ENCODE measurements at places on chromosomes 16 and 17.

DNA sequence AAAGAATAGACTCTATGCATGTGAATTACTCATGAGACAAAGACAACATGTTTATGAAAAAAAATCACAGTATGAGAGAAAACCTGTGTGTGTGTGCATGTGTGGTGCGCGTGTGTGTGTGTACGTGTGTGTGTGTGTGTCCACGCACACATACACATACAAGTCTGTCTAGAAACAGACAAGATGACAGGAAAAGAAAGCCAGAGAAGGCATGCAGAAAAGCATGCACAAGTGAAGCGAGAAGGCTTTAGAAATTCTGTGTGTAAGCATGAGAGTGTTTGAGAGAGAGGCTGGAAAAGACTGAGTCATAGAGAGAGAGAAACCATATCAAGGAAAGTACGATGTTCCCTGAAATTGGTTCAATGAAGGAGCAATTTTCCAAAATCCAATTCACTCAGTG lies 566.4 kb upstream of the C16orf82 start:
- no peak for DNase-seq

- DNase-seq = no peak
Observed at GRCh38 chr16:81810361-81810760, 31.3 kb downstream of the PLCG2 start.

GRCh38 chr17:10251212-10251948 lies 53.0 kb upstream of the GAS7 start:
- DNase-seq = no peak

GRCh38 chr16:80739523-80739922 lies 64.9 kb downstream of the CDYL2 start:
- no peak for DNase-seq

DNA sequence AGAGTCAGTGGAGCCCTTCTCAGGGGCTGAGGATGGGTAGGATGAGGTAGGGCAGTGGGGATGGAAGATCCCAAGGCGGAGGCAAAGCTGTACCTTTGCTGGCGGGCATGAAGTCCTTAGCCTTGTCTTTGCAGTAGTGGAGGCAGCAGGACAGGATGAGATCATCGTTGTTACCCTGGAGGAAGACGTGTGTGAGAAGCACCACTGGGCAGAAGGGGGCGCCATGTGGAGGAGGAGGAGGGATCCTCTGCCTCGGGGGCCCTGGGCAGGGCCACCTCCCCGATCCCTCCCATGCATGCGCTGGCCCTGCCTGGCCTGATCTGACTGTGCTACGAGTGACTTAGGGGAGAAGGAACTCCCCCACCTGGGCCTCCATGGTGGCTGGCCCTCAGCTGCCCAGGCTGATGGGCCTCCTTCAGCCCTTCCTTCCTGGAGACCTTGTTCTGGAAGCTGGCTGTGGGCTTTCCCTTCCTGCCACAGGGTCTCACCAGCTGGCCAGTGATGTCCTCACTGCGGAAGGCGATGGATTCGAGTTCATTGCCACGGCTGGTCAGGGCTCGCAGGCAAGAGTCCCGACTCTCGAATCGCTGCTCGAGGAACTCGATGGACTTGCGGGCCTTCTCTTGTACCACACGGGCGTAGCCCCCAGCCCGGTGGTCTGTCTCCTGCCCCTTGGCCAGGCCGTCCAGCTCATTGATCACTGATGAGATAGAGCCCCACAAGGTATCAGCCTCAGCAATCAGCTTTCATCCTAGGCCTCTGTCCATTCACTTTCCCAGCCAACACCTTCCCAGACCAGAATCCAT lies 10.3 kb downstream of the HIC1 start:
- DNase-seq = no peak

DNA sequence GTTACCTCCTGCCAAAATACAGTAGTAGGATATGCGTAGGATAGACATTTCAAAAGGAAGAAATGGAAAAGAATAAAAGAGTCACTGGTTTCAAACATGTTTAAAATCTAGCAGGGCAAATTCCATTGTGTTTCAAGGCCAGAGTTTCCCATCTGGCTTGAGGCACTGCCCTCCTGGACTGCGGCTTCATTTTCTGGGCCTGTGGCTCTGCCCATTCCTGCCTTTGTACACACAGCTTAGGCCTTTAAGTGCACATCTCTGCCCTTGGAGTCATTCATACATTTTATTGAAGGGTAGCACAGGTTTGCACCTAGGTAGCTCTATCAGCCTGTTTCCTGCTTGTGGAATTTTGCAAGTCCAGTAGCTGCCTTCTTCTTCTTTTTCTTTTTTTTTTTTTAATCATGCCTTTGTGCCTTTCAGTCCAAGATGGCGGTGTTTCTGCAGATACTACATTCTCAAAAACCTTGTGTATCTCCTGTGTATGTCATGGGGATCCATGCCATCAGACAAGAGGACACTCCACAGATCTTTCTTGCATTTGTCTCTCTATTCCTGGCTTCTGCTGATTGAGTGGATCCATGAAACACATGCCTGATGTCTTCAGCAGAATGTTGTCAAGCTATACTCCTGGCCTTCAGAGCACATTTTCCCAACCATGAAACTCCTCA lies 282.9 kb downstream of the BCAS3 start:
- no peak for DNase-seq

- DNase-seq = no peak
Observed at GRCh38 chr16:4364196-4365013, 7.2 kb upstream of the VASN start.

DNA sequence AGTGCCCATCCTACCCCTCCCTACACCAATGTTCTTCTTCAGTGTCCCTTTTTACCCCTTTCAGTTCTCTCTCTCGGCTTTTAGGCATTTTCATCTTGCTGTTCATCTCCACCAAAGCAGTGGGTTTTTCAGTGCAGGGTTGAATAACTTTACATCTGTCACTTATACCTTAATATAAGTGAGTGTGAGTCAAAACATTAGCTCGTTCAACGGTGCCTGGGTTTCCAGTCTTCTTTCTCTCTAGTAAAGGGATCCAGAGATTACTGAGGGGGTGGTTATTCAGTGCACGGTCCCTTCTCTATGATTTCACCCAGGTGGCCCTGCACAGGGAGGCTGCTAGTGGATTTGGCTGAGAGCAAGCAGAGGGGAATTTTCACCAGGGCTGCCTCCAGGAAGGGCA lies 210.6 kb upstream of the CDH5 start:
- DNase-seq = no peak

GRCh38 chr17:72527789-72528188 lies 407.0 kb downstream of the SOX9 start:
- DNase-seq = no peak

DNA sequence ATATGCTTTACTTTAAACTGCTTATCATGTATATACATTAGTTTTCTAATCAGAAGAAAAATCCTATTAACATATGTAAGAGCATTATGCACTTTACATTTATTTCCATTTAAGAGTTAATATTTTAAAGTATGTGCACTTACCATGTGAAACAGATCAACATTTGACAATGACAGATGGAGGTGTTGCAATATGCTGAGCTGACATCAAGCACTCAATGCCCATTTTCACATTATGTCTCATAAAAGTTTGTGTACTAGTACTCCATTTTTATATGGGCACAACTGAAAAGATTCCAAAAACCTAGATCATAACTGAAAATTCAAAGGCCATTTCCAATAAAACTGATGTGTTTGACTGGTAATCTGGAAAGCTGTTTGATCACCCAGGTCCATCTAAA lies 420.9 kb upstream of the SOX9 start:
- DNase-seq = no peak

DNA sequence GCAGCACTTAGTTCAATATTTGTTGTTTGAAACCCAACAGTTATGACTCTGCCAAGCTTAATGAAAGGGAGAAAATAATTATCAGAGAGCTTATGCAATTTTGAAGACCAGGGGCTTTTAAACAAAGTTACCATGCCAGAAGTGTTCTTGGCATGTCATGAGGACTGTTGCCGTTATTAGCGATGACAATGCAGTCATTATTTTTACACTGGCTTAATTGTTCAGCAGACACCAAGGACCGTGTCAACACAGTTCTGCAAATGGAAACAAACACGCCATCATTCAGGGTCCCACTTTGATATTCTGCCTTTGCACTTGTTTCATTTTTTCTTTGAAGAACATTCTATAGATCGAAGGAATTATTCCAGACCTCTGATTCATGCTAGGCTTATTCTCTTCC lies 518.5 kb downstream of the CDH13 start:
- no peak for DNase-seq

- no peak for DNase-seq
Observed at GRCh38 chr17:40106760-40107521, 6.6 kb upstream of the NR1D1 start.

GRCh38 chr16:2663553-2664546 lies 18.5 kb upstream of the KCTD5 start:
- DNase-seq = no peak

- DNase-seq = no peak
Observed at GRCh38 chr17:63240106-63240505, 206.0 kb downstream of the CYB561 start.

DNA sequence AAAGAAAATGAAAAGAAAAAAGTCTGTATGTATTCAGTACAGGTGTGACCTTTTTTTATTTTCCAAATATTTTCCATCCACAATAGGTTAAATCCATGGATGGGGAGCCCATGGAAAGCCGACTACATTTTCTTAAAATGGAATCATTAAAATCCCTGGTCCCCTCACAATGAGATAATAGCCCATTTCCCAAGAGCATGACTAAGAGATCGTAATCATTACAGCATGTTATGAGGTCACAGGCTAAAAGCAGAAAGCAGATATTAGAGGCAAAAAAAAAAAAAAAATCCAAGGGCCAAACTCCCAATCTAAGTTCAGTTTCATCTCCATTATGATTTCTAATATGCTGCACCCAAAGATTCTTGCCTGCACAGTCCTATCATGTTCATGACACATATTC lies 44.7 kb downstream of the CYTH1 start:
- no peak for DNase-seq

- no peak for DNase-seq
Observed at GRCh38 chr16:31335431-31335830, 19.5 kb upstream of the ITGAX start.

DNA sequence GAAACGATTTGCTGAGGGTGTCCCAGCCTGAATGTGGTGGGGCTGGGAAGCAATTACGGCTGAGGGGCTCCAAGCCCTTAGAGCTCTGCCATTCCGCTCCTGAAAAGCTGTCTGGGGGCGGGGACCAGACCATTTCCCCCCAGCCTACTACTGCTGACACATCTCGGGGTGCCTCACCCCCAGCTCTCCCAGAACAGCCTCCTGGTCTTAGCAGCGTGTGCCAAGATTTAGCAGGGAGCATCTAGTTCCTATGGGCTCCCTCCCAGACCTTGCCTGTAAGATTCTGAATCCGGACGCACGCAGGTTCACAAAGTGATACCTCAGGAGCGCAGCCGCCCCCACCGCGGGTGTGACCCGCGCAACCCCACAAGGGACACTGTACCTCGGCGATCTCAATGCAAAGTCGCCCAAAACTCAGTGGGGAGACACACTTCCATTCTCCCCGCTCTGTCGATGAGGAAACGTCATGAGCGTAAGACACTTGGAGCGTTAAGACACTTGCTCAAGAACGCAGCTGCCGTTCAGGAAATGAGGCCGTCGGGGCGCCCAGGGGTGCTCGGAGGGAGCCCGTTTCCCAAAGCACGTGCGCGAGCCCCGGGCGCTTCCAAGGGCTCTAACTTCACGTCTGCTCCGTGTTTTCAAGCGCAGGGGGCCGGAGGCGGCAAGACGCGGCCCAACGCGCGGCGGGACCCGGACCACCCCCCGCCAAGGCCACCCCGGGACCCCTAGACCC lies 629 bp downstream of the GEMIN4 start:
- DNase-seq = peak; percentile 34

GRCh38 chr17:39264119-39264518 lies 38.4 kb upstream of the STAC2 start:
- DNase-seq = no peak

- no peak for DNase-seq
Observed at GRCh38 chr16:85328676-85329058, 216.4 kb upstream of the CIBAR2 start.

DNA sequence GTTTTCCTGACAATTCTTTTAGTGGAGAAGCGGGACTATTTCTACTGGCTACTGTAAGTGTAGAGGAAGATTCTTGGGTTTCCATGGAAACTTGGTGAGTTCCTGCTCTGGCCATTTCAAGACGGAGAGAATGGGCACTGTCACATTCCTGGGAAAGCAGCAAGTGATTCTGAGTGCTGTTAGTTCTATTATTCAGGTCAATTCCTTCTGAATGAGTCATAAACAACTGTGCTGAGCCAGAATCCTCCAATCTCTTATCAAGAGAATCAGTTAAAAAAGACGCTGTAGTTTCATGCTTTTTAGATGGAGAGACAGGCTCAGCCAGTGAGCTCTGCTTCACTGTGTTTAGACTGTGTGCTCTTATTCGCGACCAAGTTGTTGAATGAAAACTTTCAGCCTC lies 19.6 kb downstream of the AKAP10 start:
- peak; percentile 48 for DNase-seq

DNA sequence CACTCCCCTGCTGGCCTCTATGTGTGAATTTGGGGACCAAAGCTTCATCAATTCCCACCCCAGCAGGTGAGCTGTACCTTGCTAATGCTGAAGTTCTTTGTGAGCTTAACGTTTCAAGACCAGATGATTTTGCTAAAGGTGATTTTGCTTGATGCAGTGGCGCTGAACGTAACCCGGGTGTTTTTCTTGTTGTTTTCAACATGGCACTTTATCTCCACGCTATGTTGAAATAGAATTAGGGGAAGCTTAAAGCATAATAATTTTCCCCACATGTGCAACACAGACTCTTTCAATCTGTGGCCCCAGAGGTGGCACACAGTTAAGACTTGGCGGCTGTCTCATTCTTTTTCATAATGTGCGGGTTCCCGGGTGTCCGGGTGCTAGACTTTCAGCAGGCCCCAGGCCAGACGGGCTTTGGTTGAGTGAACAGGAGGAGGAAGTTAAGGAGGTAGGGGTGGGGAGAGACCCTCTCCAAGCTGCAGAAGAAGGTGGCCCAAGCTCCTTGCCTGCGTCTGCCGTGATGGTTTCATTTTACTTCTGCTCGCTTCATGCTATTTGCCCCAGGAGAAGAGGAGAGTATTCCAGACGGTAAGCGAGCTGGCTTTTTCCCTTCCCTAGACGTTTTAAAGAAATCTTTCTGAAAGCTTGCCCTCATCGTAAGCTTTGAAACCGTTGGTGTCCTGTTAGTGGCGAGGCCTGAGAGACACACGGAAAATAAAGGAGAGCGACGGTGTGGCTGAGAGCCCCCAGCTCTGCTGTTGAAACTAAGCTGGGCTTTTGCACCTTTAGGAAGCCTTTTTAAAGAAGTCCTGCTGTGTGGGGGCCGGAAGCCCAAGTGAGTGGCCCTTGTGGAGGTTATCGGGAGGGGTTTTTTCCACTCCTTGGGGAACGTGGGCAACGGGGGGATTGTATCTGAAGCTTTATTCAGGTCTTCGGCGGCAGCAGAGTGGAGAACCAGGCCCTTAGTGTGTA lies 4.2 kb downstream of the FOXC2 start:
- no peak for DNase-seq

- no peak for DNase-seq
Observed at GRCh38 chr16:84661418-84662060, 13.2 kb downstream of the KLHL36 start.

DNA sequence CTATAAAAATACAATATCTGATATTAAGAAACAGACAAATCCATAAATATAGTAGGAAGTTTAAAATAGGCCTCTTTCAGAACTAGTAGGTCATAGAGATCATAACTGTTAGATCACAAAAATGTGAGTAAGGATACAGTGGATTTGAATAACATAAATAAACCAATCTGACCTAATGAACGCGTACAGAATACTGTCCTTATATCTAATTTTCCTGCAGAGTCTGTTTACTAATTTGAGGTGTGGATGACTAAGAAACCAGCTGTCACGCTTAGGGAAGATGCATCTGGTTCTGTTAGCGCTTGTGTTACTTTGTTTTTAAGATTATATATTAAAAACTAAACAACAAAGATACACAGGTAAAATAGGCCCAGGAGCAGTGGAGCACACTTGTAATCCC lies 14.8 kb downstream of the CPD start:
- DNase-seq = no peak

- DNase-seq = no peak
Observed at GRCh38 chr16:56460101-56460500, 8.7 kb downstream of the OGFOD1 start.

Measured in thyroid gland (tissue), 4 donors.